ENCODE measurements at places on chromosomes 11 and 22.

DNA sequence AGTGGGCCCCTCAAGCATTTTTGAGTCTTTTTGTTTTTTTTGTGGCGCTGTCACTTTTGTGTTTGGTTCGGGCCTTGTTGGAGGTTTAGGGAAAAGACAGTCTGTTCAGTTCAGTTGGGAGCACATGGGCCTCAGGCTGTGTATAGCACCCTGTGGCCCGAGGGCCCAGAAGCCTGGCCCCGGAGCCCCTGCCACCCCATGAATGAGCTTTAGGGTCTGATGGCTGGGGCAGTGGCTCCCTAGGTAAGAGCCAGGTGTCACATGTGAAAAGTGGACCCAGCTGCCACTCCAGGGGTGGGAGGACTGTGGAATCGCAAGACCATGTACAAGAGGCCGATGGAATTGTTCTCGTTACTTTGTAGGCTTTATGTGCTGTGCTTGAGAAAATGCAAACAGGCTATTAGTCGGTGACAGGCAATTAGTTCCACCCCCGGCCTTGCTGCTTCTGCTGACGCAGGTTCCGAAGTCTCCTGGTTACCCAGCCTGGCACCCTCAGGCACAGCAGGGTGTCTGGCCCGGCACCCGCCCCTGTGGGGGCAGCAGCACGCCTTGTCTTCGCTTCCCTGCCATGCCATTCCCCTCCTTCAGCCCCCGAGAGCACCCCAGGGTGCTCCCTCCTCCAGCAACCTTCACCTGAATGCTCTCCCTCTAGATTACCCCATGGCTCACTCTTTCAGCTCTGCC, 38.2 kb upstream of the PARVG start:
- DNase-seq: no peak

DNA sequence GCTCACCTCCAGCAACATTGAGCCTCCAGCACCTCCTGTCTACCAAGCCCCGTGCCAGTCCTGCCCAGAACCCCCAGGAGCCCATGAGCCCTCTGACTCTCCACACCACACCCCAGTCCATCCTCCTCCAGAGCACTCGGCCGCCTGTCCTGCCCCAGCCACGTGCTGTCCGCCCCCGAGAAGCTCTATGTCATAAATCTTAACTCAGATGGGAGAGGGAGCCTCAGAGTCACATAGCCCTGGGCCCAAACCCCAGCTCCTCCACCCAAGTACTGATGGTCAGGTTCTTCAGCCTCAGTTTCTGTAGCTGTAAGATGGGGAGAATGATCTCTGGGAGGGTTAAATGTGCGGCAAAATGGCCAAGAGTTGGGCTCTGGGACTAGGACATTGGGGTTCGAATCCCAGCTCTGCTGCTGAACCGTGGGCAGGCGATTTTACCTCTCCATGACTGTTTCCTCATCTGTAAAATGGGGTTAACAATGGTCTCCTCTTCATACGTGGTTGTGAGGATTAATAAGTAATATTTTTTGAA, 27.8 kb downstream of the CYTH4 start:
- DNase-seq: no peak

GRCh38 chr11:134260503-134260902, 7.1 kb downstream of the ACAD8 start:
- no peak for DNase-seq

DNA sequence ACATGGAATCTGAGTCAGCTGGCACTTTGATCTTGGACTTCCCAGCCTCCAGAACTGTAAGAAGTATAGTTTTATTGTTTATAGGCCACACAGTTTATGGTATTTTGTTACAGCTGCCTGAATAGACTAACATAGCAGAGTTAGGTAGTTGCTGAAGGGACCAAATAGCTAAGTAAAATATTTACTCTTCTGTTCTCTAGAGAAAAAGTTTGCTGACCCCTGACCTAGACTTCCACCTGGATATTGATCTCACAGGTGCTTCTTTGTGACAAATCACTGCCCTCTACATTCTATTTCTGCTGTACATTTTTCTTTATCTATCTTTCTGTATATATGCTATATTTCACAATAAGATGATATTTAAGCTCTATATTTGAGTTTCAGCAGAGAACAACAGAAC, 212.5 kb downstream of the CSNK2A3 start:
- no peak for DNase-seq

DNA sequence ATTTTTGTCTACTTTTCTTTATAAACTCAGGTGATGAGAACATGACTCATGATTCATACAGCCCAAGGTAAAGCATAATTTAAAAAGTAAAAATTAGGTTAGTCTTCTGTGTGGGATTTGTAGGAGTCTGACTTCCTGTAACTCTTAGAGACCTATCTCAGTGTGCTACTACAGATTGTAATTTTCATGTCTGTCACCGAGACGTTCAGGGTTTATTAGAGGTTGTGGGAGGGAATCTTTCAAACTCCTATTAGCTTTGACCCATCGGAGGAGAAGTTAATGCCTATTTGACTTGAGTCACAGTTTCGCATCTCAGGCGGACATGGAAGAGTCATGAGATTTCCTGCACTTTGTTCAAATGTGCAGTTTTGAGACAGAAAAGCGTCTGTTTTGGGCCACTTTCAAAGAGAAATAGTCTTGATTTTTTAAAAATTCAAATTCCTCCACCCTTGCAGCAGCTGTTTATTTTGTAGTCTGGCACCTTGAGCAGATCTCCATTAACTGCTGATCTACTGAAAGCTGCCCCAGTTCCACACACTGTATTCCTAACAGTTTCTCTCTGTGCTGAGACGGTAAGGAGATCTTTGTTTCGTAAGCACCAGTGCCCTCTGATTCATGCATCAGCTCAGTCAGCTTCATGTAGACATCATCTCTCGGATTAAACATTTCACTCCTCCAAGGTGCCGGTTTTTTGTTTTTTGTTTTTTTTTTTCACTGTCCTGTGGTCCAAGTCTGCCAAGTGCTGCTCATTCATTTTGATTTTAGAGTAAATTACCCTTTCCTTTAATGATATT, 24.3 kb downstream of the ALKBH3 start:
- DNase-seq: no peak

DNA sequence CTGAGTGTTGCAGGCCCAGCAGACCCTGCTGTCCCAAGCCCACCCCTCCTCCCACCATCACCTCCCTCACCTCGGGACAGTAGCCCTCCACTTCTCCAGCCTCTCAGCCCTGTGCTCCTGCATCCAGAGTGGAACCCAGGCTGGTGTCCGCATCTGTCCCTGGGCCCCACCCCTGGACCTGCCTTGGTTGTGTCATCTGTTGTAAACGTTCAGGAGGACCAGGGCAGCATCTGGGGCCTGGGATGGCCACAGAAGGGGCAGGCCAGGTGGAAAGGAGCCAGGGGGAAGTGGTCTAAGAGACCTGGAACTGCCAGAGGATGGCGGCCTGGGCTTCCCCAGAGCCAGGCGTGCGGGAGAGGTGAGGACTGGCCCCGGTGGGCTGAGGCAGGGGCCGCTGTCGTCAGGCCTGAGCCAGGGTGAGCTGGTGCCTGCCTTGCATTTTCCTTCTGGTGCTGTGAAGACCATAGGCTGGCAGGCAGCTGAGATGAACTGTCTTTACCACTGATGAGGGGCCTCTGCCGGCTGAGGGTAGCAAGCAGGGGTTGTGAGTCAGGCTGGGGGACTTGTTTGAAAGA, 26.1 kb upstream of the MGAT3 start:
- DNase-seq: no peak
